Activated T-helper 1 cell treated with anti-CD3 and anti-CD28 coated beads, Interleukin-2, amount 50 U/mL, for 16 hours (primary cell): ENCODE measurements at places on chromosomes 16 and 17.

DNA sequence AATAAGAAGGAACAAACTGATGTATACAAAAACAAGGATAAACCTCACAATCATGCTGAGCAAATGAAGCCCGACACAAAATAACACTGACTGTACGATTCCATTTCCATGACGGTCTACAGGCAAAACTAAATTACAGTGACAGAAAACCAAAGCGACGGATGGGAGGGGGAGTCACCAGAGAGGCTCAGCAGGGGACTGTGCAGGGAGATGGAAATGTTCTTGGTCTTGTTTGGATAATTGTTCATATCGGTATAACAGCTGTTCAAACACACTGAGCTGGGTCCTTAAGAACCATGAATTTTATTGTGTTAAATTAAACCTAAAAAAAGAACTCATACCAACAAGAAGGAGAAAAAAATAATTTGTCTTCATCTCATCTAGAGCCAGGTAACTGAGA, 97.8 kb downstream of the NXN start:
- DNase-seq, result no peak

- no peak for DNase-seq
Observed at GRCh38 chr16:75789237-75789636, 62.9 kb upstream of the CPHXL start.

DNA sequence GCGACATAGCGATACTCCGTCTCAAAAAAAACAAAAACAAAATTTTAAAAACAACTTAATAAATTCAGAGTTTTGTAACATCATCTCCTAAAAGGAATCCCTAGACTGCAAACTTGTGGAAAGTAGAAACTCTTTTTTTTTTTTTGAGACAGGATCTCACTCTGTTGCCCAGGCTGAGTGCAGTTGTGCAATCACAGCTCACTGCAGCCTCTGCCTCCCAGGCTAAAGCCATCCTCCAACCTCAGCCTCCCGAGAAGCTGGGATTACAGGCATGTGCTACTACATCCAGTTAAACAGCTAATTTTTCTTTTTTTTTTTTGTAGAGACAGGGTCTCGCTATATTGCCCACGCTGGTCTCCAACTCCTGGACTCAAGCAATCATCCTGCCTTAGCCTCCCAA, 19.7 kb downstream of the EZH1 start:
- DNase-seq, result no peak

DNA sequence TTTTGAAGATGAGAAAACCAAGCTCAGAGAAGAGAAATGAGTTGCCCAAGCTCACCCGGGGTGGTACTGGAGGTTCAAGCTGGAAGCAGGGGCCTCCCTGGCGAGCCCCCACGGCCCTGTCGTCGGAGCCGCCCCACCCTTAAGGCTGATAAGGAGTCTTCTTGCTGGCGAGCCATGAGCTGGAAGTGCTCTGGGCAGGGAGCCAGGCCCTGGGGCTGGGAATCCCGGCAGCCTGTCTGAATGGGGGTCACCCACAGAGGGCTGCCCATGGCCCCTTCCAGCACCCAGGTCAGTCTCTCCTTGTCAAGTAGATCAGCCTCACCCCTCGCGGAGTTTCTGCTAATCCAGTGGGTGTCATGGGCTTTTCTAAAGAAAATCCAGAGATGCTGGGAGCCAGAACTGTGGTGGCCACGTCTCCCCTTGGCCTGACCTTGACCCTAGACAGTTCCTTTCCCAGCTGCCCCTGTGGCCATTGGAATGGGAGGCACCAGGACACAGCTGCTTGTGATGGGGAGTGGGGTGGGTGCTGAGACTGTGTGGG, 1.2 kb upstream of the P2RX1 start:
- no peak for DNase-seq

GRCh38 chr17:78362232-78362631, 2.4 kb upstream of the SOCS3 start:
- DNase-seq, result no peak

DNA sequence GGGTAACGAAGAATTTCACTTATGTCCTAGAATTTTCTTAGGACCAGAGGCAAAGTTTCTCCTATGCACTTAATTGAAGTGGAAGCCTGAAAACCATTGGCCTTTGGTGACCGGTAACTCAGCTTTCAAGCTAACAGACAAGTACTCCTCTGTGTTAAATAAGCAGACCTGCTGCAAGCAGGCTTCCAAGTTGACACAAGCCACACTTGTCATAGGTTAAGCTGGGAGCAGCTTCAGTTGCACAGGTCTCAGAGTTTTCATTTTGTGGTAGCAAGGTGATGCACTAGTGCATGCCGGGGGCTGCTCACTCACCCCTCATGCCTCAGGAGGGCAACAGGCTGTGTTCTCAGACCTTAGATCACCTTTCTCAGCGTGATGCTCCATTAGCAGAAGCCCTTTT, 399.9 kb downstream of the UTP18 start:
- no peak for DNase-seq

DNA sequence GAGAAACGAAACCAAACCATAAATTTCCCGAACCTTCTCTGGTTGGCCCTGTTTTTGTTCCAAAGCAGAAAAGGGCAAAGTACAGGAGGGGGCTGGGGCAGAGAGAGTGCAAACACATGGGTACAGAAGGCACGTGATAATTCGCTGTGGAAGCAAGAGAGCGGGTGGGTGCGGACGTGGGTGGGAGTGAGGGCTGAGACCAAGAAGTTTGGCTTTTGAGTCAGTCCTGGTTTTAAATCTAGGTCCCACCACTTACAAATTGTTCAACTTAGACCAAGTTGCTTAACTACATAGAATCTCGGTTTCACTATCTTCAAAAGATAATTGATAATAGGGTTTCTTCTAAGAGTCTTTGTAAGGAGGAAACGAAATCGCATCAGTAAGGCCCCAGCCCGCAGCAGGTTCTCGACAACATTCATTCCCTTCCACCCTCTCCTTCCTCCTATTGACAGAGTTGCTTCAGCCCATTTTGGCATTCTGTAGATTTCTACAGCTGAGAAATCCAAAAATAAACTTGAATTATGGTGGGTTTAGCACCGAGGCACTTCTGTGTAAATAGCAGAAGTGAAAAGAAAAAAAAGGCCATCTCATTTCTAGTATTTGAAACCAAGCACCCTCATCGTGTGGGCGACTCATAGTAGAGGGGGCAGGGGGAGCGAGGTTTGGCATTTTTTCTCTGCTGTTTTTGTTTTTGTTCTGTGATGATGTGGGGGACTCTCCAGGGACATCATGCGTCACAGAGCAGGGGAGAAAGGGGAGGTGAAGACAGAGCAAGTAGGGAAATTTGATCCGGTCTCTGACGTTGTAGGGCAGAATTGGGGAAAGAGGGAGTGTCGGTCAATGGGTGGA, 33.6 kb upstream of the CCR7 start:
- no peak for DNase-seq

DNA sequence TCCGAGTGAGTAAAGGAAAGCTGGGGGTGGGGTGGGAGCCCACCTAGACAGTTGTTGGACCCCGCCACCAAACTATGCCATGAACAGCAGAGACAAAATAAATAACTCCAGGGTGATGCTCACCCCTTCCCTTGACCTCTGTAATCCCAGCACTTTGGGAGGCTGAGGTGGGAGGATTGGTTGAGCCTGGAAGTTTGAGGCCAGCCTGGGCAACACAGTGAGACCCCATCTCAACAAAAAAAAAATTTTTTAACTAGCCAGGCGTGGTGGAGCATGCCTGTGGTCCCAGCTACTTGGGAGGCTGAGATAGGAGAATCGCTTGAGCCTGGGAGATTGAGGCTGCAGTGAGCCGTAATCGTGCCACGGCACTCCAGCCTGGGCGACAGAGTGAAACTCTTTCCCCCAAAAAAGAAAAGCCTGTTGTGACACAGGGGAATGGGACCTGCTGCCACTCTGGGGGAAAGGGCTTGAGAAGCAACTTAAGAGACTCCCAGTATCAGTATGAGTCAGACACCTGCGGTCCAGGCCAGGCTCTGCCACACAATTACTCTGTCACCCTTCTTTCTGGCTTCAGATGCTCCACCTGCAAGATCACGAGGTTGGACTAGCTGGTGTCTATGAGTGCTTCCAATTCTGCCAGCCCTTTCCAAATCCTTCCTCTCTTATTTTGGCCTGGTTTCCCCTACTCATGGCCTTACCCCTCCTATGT, 5.0 kb downstream of the SGCA start:
- DNase-seq, result no peak

DNA sequence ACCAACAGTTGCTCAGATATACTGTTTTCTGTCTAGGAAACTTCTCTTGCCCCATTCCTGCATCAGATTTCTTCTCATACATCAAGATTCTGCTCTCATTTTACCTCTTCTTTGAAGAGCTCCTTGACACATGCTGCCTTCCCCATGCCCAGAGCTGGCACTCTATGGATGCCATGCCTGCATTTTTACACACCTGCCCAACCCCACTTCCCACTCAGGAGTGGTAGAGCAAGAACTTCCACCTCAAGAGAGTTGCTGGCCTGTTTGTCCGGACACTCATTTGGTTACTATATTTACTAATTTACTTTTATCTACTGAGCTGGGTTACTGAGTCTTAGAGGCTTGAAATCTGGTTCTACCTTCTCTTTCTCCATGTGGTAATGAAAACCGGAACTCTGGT, 98.3 kb upstream of the HLF start:
- no peak for DNase-seq

GRCh38 chr16:78791011-78791410, 691.6 kb downstream of the WWOX start:
- DNase-seq, result no peak
